ENCODE measurements at places on chromosomes 3 and 15. TPM values are rescaled to one million over a fixed set of nuclear protein-coding genes. Genes with fewer than 3 reads are reported as not detected.

DNA sequence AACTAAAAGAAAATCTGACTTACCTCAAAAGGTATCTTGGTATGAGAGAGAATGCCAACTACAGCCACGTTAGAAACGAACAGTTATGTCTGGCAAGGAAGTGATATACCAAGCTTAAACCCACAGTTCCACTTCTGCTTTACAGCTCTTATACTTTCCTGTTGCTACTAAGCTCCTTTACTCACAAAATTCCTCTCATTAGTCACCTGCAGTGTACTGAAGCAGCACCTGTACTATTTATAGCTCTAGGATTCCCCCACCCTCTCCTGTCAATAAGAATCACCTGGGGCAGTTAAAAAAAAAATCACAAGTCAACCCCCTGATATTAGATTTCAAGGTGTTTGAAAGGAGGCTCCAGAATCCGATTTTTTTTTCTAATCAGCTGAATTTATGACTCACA, 2.9 kb upstream of the TMEM266 start:
- peaks cover 15% of the 10 kb centered on the region for H3K4me1 ChIP-seq
- peaks cover 32% of the 10 kb centered on the region for H3K27me3 ChIP-seq

- H3K27ac ChIP-seq: no peak overlapping the region
- no peak overlapping the region for H3K4me3 ChIP-seq
- H3K4me1 ChIP-seq: no peaks in the 10 kb centered on the region
- no peaks in the 10 kb centered on the region for H3K27me3 ChIP-seq
- DNase-seq: no peak
These were observed 9.8 kb upstream of the RPP14 start for GRCh38 chr3:58296269-58296668.

DNA sequence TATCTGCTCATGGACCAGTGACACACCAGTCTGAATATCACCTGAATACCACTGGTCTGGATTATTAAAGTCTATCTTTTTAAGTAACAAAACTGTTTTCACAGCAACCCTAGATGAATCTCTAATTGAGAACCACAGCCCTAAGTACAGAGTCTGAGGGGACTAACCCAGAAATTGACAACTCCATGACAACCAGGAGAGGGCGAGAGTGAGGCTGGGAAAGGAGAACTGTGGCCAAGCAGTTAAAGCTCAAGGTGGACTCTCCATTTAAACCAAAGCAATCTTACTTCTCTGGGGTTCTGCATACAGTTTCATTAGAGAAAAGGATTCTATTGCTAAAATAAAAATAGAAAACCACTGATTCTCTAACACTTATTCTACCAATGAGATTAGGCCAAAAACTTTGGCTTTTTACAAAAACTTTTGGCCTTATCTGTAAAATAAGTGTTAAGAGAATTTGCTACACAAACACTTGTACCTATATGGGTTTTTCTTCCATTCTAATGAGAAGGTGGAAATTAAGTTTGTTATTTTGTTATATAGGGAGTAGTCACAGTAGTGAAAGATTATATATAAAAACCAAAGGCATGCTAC, 11.4 kb downstream of the NEK10 start:
- DNase-seq: peak; percentile 46
- peaks cover 17% of the 10 kb centered on the region for H3K4me1 ChIP-seq
- H3K36me3 ChIP-seq: no peaks in the 10 kb centered on the region
- H3K4me3 ChIP-seq: no peak overlapping the region

The HESX1 gene
- 1.1 TPM for total RNA-seq

Data from Panc1 (cell line).